ENCODE measurements at places on chromosomes 3 and 15.

DNA sequence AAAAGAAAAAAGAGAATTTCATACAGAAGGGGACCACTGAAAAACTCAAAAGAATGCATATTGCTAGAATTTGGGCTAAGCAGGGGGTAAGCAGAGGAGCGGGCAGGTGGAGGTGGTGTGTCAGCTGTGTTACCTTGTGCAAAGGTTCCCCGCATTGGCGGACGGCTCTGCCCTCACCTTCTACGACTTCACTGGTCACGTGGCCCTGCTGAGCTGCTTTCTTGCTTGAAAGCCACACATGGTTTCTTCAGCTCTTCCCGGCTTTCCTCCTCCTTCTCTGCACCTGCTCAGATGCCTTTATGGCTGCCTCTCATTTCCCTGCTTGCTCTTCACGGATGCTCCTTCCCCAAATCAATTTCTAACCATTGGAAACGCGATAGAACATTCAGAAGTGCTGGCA, 30.5 kb downstream of the FAH start:
- DNase-seq, result no peak

- no peak for DNase-seq
Observed at GRCh38 chr15:76565366-76565765, 228.8 kb downstream of the ISL2 start.

GRCh38 chr3:113895964-113896363, 51.8 kb upstream of the ZDHHC23 start:
- DNase-seq, result no peak

DNA sequence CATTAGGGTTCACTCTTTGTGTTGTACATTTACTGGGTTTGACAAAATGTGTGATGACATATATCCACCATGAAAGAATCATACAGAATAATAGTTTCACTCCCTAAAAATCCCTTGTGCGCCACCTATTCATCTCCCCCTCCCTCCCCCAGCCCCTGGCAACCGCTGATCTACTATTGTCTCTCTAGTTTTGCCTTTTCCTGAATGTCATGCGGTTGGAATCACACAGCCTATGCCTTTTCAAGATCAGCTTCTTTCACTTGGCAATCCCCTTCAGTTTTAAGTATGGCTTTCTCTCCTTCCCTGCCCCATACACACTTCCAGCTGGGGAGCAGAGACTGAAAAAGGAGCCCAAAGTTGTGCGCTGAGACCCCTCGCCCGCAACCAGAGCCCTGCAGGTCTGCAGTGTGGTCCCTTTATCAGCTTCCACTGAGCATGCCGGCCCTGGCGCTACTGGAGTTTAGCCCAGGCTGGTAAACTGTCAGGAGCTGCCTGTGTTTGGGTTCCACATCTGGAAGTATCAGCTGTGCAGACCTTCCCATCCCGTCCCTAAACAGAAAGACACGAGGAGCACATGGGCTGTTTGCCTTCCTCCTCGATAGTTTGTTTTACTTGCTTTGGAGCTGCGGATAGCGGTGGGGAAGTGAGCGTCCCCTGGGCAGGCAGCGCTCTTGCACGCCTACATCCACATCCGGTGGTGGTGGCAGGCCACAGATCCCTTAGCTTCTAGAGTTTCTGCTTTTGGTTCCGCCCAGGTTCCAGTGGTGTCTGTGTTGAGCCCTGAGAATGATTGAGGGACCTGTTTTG, 12.3 kb downstream of the BOC start:
- no peak for DNase-seq

DNA sequence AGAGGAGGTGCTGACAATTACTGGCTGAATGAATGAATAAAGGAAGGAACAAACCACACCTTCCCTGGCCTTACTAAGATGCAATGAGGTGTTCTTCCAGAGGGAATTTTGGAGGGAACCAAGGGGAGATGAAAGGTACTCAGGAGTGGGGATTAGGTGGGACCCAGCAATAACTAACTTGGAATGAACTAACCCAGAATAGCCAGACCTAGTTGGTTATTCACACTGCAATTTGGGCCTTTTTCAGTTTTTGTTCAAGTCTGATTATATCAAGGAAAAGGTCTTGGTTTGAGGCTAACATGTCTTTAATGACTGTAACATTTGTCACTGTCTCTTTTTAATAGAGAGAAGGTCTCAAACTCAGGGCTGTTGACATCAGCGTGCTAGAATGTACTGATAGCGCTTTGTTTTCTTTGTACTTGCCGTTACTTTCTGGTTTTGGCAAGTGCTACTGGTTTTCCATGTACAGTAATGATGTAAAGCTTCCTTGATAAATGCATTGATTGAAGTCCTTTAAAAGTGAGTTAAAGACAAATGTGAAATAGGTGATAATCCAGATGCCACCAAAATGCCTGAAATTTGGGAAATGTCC, 3.2 kb upstream of the PLXND1 start:
- no peak for DNase-seq

GRCh38 chr15:40243126-40243810, 4.4 kb downstream of the PAK6 start:
- no peak for DNase-seq

Measured in right forelimb (tissue), 1 donor.